ENCODE measurements at places on chromosomes 5 and 9.

- H3K27ac ChIP-seq, result no peak overlapping the region
- DNase-seq, result no peak
- H3K36me3 ChIP-seq, result no peaks in the 10 kb centered on the region
- H3K4me1 ChIP-seq, result no peaks in the 10 kb centered on the region
- no peak overlapping the region for H3K4me3 ChIP-seq
These were observed 15.2 kb upstream of the IRX4 start for GRCh38 chr5:1897816-1898450.

DNA sequence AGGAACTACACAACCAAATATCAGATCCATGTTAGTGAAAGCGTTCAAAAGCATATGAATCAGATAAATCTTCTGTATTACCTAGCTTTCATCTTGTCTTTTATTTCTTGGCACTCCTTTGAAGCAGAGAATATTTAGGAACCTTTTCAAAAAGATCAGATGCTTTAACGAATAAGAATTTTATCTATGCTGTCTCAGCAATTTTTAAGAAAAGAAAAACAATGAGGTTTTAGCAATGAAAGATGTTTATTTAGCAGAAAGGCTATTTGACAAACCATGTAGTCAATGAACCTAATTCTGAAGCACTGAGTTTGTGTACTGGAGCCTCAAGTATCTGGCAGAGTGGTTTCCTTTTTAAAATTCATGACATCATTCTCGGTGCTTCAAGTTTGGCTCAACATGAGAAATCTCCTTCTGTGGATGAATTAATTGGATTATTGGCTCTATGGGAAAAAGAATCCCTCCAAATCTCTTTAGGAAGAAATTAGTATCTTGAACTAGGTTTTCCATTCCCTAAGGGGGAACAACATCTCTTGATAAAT is 534.7 kb downstream of the CAAP1 start:
- no peaks in the 10 kb centered on the region for H3K27me3 ChIP-seq
- no peak overlapping the region for H3K4me3 ChIP-seq
- no peak for DNase-seq
- no peak overlapping the region for H3K27ac ChIP-seq

DNA sequence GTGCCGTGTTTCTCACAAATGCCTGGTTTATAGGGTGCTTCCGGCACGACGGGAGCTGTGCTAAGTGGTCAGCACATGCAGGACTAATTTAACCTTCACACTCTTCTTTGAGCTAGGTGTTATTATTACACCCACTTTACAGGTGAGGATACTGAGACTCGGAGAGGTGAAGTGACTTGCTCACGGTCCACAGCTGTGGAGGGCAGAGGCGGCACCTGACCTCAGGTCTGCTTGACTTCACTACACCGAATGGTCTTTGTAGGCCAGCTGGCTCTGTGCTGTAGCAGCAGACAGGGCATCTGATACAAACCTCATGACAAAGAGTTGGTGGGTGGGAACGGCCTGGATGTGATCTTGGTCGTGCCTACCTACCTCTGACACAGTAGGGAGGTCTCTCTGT is 102.0 kb upstream of the BOD1 start:
- no peaks in the 10 kb centered on the region for H3K4me1 ChIP-seq
- H3K36me3 ChIP-seq, result no peaks in the 10 kb centered on the region
- no peak for DNase-seq
- no peaks in the 10 kb centered on the region for H3K27me3 ChIP-seq
- H3K4me3 ChIP-seq, result no peak overlapping the region
- no peak overlapping the region for H3K27ac ChIP-seq

- no peaks in the 10 kb centered on the region for H3K36me3 ChIP-seq
- no peak overlapping the region for H3K4me3 ChIP-seq
- H3K27me3 ChIP-seq, result no peaks in the 10 kb centered on the region
- DNase-seq, result no peak
- H3K27ac ChIP-seq, result no peak overlapping the region
- no peaks in the 10 kb centered on the region for H3K4me1 ChIP-seq
These were observed 787.3 kb downstream of the KCTD16 start for GRCh38 chr5:144958002-144958401.

All from sigmoid colon (tissue), 7 donors.